ENCODE measurements at places on chromosomes 2 and 18.

- no peak for DNase-seq
Observed at GRCh38 chr2:186027922-186028321, 289.3 kb downstream of the FSIP2 start.

GRCh38 chr2:80255918-80256781, 48.4 kb downstream of the LRRTM1 start:
- DNase-seq, result no peak

GRCh38 chr2:50878251-50878650, 153.7 kb downstream of the NRXN1 start:
- DNase-seq, result no peak

DNA sequence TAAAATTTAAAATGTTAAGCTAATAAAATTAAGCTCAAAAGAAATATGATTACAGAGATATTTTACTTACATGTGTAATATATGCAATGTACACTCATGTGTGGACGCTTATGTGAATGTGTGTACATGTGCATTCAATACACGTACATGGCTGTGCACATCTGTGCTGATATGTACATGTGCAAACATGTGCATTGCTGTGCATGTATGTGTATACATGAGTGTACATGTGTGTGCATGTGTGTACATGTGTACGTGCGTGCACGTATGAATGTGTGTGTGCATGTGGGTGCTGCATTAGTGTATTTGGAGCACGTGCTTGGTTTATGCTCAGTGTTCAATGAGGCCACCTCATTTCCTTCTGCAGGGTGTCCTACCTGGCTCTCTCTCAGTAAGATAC, 88.2 kb upstream of the TMEM18 start:
- DNase-seq, result no peak
